NAMALWA (cell line): ENCODE measurements at places on chromosomes 13 and 19.

- peak; percentile 61 for DNase-seq
Measured at GRCh38 chr19:34963573-34964406, at the start of gene ZNF792. Gene ZNF792 (minus strand): TSS chr19:34964229. CDS start chr19:34963662, 567 bp downstream.

- no peak for DNase-seq
Measured at GRCh38 chr13:34933349-34933748, 8.7 kb upstream of the NBEA start.

DNA sequence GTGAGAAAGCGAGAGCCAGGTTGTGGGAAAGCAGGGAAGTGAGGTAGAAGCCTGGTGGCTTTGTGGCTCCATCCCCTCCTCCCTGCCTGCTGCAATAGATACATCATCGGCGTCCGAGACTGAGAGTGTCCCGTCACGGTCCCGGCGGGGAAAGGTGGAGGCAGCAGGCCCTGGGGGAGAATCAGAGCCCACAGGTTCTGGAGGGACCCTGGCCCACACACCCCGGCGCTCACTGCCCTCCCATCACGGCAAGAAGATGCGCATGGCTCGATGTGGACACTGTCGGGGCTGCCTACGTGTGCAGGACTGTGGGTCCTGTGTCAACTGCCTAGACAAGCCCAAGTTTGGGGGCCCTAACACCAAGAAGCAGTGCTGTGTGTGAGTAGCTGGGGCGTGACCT lies 5.1 kb downstream of the KMT2B start:
- no peak for DNase-seq

- DNase-seq, result no peak
Measured at GRCh38 chr13:29546662-29547061, 48.8 kb downstream of the SLC7A1 start.

DNA sequence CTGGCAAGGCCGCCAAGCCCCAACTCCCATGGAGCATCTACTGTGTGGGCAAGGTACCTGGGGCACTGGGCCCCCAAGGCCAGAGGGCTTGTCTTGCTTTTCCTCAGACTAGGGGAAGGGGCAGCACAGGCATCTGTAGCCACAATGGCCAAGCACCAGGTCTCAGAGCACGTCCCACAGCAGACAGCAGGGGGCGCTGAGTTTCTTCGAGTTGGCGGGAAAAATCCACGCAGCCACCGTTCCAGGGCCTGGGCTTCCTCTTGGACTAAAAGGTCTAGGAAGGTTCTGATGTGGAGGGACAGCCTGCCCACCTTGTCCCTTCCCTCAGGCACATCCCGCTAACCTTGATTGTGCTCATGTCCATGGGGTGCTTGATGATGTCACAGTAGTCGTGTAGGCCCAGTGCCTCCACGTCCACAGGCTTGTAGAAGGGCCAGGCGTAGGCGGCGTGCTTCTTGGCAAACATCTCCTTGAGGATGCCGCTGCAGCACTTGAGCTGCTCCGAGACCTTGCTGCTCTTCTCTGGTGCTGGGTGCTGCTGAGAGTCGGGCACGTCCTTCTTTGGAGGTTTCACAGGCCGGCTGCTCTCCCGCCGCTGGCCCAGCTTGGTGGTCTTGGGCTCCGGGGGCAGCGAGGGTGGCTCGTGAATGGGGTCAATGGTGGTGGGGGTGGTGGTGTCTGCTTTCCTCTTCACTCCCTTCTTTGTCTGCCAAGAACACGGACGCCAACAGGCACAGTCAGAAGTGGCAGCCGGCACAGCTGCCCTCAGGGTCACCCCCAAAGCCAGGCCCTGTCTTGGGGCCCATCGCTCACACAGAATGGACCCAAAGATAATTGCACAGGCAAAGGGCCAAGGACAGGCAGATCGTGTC lies 32.0 kb upstream of the EPHX3 start:
- DNase-seq, result peak; percentile 72

DNA sequence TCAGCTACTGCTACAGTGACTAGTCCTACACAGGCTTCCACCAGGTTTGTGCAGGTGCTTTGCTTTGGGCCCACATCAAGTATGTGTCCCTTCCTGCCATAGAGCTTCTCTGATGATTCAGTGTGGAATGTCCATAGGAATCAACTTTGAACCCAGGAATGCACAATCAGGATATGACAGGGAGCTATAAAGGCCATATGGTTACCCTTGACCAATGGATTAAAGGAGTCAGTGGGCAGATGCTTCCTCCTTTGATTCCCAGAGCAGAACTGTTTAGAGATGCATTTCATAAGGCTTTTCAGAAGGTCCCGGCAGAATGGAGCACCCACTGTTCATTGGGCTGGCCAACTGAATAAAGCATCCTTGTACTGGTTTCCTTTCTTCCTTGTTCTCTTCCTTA lies 145.2 kb upstream of the WASF3 start:
- DNase-seq, result no peak

- no peak for DNase-seq
Measured at GRCh38 chr13:79096099-79096498, 310.0 kb downstream of the RBM26 start.

GRCh38 chr19:40815223-40815622 lies 16.2 kb downstream of the EGLN2 start:
- DNase-seq, result no peak

DNA sequence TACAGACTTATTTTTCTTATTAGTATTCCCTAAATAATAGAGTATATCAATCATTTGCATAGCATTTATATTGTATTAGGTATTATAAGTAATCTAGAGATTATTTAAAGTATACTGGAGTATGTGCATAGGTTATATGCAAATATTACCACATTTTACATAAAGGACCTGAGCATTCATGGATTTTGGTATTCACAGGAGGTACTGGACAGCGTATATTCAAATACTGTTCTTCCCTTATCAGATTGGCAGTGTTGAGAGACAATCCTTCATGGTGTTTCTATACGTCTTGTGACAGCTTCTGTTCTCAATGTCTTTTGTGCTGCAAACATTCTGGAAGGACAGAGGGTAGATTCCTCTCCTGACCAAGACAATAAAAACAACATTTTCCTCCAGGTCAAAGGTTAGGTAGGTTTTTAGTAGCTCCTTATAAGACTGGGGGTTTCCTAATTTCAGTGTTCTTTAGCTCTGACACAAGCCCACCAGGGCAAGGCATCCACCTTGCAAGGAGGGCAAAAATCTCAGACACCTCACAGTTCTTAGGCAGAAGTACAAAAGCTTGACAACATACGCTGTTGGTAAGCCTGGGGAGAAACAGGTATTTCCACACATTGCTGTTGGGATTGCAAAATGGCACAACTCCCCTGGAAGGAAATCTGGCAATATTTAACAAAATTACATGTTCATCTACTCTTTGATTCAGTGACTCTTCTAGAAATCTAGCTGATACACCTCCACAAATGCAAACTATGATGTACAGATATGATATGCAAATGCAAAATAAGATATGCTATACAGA lies 20.6 kb upstream of the PCCA start:
- DNase-seq, result peak; percentile 1

GRCh38 chr13:75175575-75175974 lies 306.4 kb downstream of the TBC1D4 start:
- DNase-seq, result no peak

DNA sequence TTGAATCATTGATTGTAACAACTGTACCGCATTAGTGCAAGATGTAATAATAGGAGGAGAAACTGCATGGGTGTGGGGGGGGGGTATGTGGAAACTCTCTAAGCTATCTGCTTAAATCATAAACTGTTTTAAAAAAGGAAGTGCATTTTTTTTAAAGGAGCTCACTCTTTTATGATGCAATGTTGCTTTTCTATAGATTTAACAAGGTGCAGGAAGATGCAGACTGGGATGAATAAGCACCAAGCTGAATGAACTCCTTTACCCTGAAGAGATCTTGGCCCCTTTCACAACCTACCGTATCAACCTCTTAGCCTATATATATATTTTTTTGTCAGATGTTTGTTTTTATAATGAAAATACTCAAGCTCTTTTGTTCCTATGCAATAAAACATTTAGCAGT lies 95.9 kb downstream of the AKAP11 start:
- DNase-seq, result no peak

- DNase-seq, result no peak
Measured at GRCh38 chr19:18119013-18119716, 21.6 kb downstream of the MAST3 start.

DNA sequence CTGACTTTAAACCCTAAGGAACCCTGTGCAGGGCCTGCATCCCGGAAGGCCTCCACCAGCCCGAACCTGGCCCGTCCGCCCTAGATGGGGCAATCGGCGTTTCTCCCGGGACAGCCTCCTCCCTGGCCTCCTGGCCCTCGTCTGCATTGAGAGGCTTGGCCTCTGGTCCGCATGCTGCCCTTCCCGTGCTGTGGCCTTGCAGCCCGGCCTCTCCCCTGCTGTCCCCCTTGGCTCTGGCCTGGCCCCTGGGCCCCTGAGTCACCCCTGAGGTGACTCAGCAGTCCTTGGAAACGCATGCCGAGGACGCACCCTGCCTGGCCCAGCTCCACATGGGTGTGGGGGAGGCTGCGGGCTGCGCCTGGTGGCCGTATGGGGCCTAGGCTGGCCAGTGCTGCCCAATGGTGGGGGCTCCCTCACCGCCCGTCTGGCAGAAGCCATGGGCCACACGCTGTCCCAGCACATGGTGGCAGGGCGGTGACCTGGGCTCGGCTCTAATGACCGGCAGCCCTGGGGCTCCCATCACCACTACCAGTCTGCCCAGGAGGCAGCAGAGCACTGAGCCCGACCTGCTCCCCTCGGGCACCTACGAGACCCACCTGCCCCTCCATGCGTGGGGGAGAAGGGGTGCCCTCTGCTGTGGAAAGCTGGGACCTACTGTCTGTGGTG lies 25.7 kb downstream of the SH3GL1 start:
- DNase-seq, result no peak

- no peak for DNase-seq
Measured at GRCh38 chr13:29483623-29484022, 111.9 kb downstream of the SLC7A1 start.
